NCI-H1694 treated with DMSO at 0.1 percent for 48 hours (cell line): ENCODE measurements at places on chromosomes 1 and 21.

DNA sequence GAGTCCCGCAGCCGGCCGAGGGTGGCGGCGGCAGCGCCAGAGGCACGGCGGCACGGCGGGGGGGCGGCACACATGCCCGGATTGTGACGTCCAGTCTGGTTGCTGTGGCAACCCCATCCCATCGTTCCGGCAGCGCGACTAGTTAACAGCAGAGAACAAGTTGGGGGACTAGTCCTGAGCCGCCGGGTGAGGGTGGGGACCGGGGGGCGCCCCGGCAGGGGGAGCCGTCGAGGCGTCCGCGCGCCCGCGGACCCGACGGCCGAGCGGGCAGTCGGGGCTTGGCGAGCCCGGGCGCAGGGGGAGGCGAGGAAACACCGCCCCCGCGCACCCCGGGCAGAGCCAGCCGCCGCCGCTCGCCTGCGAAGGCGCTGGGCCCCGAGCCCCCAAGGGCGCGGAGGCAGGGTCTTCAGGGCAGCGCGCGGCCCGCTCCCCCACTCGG is at the start of gene CHD5:
TSS of gene CHD5 (minus strand) at position 54 of the 439 bp plus-strand sequence. CDS start 298 bp downstream, outside the sequence.
- DNase-seq, result no peak

- no peak for DNase-seq
Measured at GRCh38 chr21:41765420-41765821, 1.4 kb downstream of the RIPK4 start.

- no peak for DNase-seq
Measured at GRCh38 chr1:115373305-115373704, 35.3 kb upstream of the NGF start.

DNA sequence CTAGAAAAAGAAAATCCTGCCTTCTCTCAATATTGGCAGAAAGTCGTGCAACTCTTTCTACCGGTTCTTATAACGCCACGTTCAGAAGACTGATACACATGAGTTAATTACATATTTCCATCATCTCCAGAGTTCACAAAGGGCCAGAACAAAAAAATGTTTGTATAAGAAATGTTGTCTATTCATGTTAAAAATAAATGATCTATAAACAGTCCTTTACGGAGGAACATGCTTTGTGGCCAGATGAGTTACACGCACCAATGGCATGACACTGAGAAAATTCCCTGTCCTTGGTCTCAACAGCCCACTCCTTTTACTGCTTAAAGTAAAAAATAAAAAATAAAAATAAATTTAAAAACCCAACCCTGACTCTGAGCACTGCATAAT is 29.5 kb downstream of the C2CD2 start:
- no peak for DNase-seq

DNA sequence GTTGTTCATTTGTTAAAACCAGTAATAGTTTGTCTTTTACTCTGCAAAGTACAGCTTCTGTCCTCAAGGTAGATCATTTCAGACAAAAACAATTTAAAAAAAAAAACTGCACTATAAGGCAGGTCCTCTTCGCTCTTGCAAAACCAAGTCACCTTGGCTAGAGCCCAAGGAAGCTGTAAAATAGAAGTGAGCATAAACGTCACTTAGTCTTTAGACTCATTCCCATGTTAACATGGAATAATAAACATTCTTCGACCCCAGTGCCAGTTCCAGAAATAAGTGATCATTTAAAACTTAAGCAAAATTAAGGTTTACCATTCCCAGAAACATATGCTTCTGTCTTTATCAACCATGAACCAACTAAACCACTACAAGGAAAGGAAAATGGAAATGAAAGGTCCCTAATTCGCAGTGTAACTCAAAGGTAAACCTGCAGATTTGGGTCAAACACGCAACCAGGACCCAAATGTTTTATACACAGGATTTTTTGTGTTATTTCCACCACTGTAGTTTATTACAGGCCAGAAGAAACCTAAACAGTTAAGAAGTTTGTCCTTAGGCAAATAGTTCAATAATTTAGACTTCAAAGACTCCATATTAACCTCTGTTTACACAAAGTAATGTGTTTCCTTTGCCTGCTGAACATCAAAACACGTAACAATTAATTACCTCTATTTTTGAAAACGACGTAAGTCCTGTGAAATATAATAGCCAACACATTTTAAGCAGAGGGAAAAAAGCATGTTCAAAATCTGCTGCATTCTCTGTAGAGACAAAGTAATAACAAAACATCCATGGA is 54.6 kb downstream of the TGFBR3 start:
- no peak for DNase-seq

DNA sequence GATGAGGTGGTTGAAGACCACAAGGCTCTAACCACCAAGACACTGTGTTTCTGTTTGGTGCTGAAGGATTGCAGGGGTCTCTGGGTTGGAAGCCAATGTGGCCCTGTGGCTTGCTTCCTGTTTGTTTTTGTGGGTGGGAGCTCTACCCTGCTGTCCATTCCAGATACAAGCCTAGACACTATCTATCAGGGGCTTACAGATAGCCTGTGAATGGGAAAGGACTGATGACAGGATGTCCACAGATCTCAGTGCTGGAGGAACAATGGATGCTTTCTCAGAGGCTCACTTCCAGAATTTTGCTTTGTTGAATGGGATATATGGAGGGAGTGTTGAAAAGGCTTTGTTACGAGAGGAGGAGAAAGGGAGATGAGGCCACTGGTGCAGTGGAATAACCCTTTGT is 69.7 kb downstream of the NOS1AP start:
- DNase-seq, result no peak

DNA sequence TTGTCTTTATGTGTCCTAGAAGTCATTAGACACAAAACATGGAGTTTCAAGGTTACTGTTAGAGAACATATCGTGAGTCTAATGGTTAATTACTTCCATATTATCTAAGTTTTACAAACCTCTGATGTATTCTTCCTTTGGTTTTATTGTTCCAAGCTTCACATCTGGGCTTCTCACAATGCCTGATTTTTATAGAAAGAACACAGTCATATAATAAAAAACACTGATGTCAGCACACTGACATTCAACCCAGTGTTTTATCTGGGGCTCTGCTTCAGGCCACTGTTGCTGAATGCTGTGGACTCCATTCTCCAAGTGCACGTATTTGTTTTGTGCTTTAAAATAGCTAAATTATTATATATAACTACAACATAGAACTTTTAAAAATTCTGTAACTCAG is 232.9 kb downstream of the SMYD3 start:
- no peak for DNase-seq

- no peak for DNase-seq
Measured at GRCh38 chr1:153793261-153793972, 18.2 kb downstream of the SLC27A3 start.

- no peak for DNase-seq
Measured at GRCh38 chr1:214331827-214332423, 51.0 kb downstream of the SMYD2 start.

GRCh38 chr1:15454256-15454655 is 2.3 kb upstream of the CELA2A start:
- peak; percentile 23 for DNase-seq

GRCh38 chr1:64535938-64536835 is 66.3 kb downstream of the CACHD1 start:
- peak; percentile 86 for DNase-seq

DNA sequence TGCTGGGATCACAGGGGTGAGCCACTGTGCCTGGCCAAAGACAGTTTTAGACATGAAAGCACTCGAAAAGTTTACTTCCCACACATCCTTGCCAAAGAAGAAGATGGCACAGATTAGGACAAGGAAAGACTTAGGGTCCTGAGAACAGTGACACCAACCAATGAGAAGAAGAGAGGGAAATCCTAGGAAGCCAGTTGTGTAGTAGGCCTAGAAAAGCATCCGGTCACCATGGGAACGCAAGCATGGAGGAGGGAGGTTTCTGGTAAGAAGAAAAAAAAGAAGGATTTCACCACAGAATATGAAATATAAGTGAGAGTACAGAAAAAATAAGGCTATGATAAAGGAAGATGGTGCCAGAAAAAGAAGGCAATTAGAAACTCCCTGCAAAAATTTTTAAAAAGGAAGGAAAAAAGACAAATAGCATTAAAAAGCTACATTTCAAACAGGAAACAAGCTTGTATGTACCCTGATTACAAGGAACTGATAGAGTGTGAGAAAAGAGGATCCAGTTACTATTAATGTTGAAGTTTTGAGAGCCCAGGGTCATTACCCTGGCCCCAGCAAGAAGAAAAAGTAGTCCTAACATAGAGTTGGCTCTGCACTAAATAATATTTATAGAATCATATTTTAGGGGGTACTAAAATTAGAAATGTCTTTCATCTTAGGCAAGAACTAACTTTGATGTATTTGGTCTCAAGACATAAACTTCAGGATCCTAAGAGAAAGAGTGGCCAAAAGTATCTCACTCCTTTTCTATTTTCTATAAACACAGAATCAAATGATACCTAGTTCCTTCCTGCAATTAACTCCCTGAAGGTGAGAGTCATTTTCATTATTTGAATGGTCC is 16.1 kb downstream of the DIPK1A start:
- DNase-seq, result no peak

- DNase-seq, result no peak
Measured at GRCh38 chr1:75430526-75430925, 180.4 kb downstream of the SLC44A5 start.

- DNase-seq, result no peak
Measured at GRCh38 chr1:187871177-187871845, 1042.6 kb downstream of the PLA2G4A start.

GRCh38 chr1:236759252-236759859 is 35.7 kb upstream of the MTR start:
- peak; percentile 24 for DNase-seq

DNA sequence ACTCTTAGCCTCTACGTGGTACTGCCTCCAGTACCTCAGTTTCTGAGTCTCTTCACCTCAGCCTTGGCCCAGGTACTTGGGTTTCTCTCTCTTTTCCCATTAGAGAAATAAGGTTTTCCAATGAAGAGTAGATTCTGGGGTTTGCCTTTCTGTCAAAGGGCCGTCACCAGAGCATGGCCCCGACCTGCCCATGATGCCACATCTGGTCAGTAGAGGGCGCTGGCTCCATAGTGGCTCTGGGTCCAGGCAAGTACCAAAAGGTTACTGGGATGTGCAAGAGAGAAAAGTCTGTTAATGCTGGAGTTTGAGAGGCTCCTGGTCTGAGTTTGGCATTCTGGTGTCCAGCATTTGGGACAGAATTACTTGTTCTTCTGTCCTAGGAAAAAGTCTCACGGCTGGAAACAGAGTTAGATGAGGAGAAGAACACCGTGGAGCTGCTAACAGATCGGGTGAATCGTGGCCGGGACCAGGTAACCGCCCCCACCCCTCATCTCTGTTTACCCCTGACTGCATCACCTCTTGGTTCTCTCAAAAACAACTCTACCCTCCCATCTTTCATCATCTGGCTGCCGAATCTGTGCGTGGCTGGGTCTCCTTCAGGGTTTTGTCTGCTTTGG is 5.3 kb upstream of the TUFT1 start:
- DNase-seq, result peak; percentile 56

GRCh38 chr21:45256021-45256911 is 31.4 kb downstream of the POFUT2 start:
- no peak for DNase-seq

DNA sequence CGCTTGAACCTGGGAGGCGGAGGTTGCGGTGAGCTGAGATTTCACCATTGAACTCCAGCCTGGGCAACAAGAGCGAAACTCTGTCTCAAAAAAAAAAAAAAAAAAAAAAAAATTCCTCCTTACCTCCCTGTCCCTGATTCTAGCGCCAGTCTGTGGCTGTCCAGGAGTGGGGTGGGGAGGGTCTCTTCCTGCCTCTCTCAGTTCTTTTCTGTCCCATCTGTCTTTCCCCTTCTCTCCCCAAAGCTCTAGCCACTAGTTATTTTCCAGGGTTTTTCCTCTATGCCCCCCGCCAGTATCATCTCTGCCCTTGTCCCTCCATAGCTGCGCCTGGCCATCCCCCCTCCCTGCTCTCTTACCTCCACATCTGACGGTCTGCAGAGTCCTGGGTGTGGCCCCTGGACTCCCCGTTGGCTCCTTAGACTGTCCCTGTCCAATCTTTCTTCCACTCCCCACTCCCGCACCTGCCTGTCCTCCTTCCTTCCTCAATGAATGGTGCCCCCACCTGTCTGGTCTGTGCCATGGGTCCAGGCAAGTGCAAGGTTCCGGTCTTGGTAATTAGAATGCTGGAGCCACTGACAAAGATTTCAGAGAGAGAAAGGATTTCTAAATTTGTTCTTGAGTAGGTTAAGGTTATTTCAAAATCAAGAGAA is 1.6 kb upstream of the TMEM63A start:
- no peak for DNase-seq

- peak; percentile 39 for DNase-seq
Measured at GRCh38 chr1:75908717-75909152, 23.5 kb downstream of the ASB17 start.

DNA sequence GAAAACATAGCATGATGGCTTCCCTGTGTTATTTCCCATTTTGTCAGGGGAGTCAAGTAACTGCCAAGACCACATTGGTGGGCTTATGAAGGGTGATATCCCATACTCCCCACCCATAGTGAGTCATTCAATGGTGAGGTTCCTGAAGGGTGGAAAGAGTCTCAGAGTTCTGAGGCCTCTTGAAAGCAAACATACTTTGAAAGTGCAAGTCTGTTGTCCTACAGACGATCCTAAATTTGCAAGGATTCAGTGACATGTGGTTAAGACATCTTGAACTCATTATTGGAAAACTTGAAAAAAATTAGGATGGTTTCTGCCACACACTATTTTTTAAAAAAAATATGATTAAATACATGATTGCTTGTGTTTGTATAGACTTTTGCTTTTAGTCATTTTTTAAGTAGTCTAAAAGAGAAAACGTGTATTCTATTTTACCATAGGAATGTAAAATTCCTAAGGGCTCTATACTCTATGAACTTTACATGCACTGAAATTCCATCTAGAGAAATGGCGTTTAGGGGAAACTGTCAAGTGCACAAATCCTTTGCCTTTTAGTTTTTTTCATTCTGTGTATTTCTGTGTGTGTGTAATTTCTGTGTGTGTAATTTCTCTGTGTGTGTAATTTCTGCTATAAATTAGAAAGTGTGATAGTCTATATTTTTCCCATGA is 225.5 kb upstream of the ADAMTS5 start:
- no peak for DNase-seq
